ENCODE measurements at places on chromosomes 7 and 10.

DNA sequence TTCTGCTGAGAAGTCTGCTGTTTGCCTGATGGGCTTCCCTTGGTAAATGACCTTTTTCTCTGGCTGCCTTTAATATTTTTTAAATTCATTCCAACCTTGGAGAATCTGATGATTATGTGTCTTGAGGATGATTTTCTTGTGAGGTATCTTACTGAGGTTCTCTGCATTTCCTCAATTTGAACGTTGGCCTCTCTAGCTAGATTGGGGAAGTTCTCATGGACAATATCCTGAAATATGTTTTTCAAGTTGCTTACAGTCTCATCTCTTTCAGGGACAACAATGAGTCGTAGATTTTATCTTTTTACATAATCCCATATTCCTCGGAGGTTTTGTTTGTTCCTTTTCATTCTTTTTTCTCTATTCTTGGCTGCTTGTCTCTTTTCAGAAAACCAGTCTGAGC is 208.4 kb downstream of the KIF20B start:
- DNase-seq: no peak

DNA sequence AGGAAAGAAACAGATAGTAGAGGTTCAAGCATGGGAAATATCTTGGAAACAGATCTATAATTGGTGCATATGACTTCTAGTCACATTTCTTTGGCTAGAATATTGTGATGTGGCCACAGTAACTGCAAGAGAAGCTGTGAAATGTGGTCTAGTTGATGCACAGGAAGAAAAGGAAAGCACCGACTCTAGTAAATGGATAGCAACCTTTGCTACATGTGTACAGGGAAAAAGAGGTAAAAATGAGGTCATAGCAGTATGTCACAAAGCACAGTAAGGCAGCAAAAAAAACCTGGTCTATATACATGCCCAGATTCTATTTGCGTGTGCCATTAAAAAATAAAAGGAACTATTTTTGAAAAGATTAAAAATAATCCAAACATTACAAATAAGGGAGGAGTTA is 102.6 kb upstream of the LRRN3 start:
- no peak for DNase-seq

DNA sequence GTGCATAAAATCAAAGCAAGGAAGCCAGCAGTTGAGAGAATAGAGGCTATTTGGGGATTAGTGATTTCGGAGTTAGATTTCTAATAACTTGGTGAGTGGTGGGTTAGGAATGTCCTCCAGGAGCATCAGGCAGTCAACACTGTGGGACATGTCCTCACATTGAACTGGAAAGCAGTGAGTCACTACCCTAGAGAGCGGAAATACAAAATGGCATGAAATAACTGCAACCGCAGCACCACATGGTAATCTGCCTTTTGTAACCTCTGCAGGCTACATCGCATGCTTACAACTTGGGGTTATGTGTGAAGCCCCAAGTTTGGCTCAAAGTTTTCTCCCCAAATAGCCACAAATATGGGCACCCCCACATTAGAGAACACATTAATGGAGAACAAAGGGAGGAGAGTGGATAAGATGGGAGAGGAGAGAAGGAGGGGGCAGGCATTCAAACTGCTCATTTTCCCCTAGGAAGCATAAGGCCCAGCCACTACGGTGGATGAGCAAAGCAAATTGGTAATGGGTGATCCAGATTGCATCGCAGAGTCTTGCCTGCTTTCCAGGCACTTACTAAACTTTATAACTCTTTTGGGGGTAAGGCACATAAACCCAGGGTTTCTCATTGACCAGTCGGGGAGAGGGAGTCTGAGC is 22.0 kb upstream of the SLF2 start:
- no peak for DNase-seq

DNA sequence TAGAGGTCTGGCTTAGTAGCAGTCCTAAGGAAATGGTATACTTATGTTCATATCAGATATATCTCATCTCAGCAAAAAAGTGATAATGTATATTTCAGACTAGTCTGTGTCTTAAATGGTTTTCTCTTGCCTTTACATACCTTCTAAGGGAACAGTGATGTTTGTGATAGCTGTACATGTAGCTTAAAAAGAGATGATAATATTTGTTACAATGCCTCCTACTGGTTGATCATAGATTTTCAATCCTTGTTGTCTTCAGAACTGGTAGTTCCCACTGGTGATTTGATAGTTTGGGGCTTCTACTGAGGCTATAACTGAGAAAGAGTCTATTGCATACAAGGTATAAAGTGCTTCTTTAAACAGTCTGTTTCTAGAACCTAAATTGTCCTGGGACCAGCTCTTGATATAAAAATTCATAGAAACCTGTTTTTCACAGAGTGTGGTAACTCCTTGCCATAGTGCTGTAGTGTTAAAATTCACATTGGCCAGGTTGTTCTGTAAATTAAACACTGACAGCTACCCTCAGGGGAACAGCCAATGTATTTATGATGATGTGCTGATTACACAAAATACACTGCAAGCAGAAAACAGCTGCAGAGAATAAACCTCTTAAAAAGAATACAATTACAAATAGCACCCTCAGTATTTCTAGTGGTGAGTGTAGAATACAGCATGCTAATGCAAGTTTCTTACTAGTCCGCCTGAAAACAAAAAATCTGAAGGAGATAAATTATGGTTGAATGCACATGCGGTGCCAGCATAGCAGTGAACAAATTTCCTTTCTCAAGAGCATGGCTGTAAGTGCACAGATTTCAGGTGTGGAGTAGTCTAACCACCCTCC is 90.3 kb downstream of the BTRC start:
- no peak for DNase-seq

DNA sequence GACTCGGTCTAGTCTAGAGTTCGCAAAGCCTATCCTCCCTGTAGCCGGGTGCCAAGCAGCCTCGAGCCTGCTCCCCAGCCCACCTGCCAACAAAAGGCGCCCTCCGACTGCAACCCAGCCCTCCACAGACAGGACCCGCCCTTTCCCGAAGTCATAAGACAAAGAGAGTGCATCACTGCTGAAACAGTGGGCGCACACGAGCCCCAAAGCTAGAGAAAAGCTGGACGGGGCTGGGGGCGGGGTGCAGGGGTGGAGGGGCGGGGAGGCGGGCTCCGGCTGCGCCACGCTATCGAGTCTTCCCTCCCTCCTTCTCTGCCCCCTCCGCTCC is 622 bp upstream of the COL1A2 start:
- DNase-seq: no peak

- DNase-seq: no peak
Observed at GRCh38 chr10:124300224-124300623, 118.5 kb downstream of the OAT start.

DNA sequence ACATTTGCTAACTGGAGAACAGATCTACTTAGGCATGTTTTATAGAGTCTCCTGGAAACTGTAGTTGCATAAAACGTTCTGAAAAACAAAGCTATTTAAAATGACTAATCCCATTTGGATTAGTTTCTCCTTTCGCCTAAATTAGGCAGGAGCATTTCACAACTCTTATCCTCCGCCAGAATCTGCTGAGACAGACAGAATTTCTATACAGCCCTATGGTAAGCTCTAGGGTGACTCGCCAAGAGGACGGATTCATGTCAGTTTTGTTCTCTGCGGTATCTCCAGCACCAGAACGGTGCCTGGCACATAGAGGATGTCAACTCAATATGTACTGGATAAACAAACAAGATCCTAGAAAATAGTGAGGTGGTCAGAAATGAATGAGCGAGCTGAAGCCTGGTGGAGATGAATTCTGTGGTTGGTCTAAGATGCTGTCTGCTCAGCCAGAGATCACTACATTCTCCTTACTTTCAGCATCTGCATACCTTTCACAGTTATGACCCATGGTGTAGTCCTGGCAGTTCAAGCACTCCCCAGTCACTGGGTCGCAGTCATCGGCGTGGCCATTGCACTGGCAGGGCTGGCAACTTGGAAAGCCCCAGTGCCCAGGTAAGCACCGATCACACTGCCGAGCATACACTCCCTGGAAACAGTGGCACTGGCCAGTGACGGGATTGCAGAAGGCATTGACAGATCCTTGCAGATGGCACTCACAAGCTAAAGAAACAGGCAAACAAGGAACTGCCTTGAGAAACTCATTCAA is 44.0 kb downstream of the LAMB1 start:
- DNase-seq: no peak

- DNase-seq: no peak
Observed at GRCh38 chr7:27840760-27841364, 100.9 kb downstream of the TAX1BP1 start.

DNA sequence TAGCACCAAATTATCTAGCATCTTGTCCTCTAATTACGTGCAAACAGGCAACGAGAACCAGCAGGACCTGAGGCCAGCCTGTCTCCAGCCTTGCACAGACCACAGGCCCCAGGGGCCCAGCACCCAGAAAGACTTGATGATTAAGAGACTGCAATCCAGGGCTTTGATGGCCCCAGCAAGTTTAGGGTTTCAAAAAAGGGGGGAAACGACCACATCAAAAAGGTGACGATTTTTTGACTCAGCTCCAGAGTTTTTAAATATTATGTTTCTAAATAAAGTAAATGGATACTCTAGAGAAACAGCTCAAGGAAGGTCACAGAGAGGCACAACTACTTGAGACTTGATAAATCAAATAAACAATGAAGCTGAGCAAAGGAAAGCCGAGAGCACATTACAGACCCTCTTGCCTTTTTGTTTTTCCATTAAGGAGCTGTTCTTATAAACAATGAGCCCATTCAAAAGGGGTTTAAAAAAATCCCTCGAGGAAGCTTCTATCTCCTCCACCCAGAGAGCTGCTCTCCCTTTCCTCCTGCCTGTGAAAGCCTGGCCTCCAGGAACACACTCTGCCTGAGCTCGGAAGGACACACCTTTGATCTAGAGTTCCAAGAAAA is 44.1 kb downstream of the GLI3 start:
- peak; percentile 74 for DNase-seq

- no peak for DNase-seq
Observed at GRCh38 chr7:1679326-1679965, 9.4 kb downstream of the ELFN1 start.

GRCh38 chr7:98314469-98314868 is 33.0 kb downstream of the BRI3 start:
- no peak for DNase-seq

DNA sequence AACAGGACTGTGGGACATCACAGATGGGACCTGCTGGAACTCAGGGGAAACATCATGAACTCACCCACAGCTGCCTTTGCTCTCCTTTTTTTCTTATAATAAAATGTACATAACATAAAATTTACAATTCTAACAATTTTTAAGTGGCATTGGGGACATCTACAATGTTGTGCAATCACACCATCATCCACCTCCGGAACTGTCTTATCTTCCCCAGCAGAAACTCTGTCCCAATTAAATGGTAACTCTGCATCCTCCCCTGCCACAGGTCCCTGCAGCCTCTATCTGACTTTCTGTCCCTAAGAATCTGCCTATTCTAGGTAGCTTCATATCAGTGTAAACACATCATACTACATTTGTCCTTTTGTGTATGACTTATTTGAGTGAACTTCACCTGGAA is 19.4 kb upstream of the TMEM72 start:
- DNase-seq: no peak

GRCh38 chr10:120048391-120048790 is 155.9 kb downstream of the SEC23IP start:
- no peak for DNase-seq

DNA sequence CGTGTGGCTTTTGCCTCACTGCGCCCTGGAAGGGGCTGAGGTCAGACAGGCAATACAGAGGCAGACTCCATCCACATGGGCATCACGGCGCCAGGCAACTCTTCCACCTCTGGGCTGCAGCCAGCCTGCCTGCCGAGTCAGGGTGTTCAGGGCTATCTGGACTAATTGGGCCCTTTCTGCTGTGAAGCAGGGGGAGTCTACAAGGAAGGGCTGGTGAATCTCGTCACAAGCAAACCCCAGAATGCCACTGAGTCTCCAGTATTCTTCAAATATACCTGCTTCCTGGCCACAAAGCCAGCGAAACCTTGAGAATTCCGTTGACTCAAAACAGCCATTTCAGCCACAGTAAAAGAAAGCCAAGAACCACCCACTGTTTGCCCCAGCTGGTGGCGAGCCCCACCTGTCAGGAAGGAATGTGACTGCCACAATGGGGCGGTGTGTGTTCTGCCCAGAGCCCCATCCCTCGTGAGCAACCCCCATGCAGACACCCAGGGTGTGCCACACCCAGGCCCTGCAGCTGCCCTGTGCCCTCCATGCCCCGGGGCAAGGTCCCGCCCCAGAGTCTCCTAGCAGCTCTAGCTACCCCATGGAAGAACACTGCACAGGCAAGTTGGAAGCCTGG is 117.3 kb downstream of the FAM53B start:
- no peak for DNase-seq

DNA sequence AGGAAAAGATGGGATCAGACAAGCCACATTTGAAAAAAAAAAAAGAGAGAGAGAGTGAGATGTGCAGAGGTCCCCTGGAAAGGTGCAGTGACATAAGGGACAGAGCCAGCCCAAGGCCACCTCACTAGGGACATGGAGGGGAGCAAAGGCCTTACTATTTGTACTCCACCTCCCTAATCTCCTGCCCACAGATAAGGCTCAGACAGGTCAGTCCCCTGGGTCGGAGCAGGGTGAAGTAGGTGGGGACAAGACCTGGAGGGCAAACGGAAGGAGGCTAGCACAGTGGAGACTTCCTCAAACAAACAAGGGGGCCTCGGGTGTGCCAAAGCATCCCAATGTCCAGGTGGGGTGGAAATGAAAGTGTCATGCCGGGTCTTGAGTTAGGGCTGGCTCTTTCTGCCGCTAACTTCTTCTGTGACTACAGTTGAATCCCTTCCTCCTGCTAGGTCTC is 7.0 kb downstream of the PRF1 start:
- DNase-seq: no peak

- DNase-seq: peak; percentile 22
Observed at GRCh38 chr7:155644971-155645509, 579 bp downstream of the RBM33 start.

GRCh38 chr7:2580636-2581035 is 21.9 kb downstream of the IQCE start:
- DNase-seq: no peak

GRCh38 chr7:149866779-149867447 is 6.9 kb upstream of the ATP6V0E2 start:
- DNase-seq: no peak

DNA sequence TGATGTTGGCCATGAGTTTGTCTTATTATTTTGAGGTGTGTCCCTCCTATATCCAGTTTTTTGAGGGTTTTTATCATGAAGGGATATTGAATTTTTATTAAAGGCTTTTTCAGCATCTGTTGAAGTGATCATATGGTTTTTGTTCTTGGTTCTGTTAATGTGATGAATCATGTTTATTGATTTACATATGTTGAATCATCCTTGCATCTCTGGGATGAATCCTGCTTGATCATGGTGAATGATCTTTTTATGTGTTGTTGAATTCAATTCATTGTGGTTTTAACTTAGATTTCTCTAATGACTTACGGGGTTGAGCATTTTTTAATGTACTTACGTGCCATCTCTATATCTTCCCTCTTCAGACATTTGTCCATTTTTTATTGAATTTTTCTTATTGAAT is 22.9 kb downstream of the DLD start:
- no peak for DNase-seq
